ENCODE measurements at places on chromosomes 6 and 20. TPM values are rescaled to one million over a fixed set of nuclear protein-coding genes. Genes with fewer than 3 reads are reported as not detected.

DNA sequence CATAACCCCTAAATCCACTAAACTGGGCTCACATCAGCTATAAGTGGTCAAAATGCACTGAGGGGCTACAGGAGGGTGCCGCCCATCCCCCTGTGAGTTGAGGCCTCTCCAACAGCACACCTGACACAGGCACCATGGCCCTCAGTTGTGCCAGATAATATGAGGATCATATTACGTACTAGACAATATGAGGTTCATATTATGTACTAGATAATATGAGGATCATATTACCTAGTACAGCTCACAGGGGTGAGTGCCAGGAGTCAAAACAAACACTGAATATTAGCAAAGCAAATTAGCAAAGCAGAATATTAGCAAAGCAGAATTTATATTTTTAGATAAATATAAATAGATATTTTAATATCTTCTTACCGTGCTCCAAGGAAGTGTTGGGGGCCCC, 35.3 kb downstream of the CD24 start:
- DNase-seq = no peak

DNA sequence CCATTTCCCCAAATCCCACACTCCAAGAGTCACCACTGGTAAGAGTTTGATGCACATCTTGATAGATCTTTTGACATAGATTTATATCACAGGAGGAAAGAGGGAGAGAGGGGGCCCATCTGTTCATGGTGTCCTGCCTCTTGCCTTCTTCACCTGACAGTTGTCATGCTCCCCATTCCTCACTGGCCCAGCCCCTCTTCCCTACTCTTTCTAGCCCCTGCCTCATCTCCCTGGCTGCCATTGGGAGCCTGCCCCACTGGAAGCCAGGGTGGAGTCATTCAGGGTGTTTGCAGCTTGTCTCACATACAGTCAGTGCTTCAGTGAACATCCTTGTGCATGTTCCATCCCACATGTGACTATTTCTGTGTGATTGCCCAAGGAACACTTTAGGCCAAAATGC, 27.6 kb downstream of the SIRPA start:
- no peak for DNase-seq

- DNase-seq = peak; percentile 25
These were observed 9.7 kb upstream of the CEP43 start for GRCh38 chr6:166989427-166990032.

NXT1 gene
- 67.0 TPM for total RNA-seq

MYBL2 gene
- 13.6 TPM for total RNA-seq

- DNase-seq = no peak
These were observed 892 bp downstream of the REPS1 start for GRCh38 chr6:138987080-138987642.

VWA7 gene
- 5.5 TPM for total RNA-seq

- no peak for DNase-seq
These were observed 524.6 kb upstream of the JARID2 start for GRCh38 chr6:14721103-14721758.

DPPA5 gene
- not detected for total RNA-seq

GRCh38 chr20:57829805-57830514, 120.1 kb upstream of the PMEPA1 start:
- no peak for DNase-seq

GRCh38 chr6:130565696-130566095, 199.9 kb downstream of the TMEM200A start:
- DNase-seq = no peak

FAM110A gene
- 14.9 TPM for total RNA-seq

DNA sequence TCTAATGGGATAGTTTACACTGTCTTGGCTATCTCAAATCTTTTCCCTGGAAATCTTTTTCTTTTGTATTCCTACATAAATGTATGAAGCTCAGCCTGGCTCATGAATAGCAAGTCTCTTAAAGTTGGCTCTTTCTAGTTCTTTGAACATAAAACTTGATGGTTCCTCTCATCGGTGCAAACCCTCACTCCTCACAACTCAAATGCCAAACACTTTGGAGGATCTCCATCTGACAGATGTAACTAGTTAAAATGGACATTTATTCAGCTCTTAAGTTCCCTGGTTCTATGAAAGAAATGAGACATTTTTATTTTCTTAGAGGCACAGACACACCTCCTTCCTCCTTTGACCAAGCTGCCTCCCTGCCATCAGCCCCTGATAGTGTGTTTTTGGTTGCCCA, 43.6 kb upstream of the IL17A start:
- DNase-seq = no peak

DNA sequence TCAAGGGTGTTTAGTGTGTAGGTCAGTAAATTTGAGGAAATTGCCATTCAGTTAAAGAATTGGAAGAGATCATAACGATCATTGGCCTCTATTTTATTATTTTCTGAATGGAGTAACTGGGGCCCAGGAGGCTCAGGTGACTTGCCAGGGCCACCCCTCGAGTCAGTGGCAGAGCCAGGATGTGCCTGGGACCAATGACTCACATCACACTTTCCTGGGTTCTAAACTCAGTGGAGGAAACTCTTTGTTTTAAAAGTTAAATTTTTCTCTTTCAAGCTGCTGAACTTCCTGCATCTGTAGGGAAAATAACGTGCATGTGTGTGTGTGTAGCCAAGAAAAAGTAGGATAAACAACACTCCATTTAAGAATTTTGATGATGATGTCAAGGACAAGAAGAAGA, 135.5 kb downstream of the MYLK4 start:
- no peak for DNase-seq

DNA sequence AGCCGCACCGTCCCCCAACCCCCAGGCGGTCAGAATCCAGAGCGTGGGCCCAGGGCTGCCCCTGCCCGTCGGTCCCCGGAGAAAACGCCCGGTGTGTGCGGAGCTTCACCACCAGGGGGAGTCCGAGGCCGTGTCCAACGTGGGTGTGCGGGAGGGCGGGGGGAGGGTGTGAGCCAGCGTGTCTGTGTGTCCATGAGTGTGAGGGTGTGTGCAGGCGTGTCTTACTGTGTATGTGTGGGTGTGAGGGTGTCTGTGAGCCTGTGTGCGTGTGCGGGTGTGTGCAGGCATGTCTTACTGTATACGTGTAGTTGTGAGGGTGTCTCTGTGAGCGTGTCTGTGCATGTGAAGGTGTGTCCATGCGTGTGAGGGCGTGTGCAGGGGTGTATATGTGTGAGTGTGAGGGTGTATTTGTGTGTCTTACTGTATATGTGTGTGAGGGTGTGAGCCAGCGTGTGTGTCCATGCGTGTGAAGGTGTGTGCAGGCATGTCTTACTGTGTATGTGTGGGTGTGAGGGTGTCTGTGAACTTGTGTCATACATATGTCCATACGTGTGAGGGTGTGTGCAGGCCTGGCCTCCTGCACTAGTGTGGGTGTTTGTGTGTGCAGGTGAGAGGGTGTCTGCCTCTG, 24.6 kb upstream of the GATA5 start:
- peak; percentile 70 for DNase-seq

GRCh38 chr6:20274137-20274536, 61.9 kb upstream of the MBOAT1 start:
- no peak for DNase-seq

PLCG1 gene
- total RNA-seq = 80.0 TPM

GRCh38 chr20:48471759-48472408, 355.9 kb downstream of the PREX1 start:
- no peak for DNase-seq

DNA sequence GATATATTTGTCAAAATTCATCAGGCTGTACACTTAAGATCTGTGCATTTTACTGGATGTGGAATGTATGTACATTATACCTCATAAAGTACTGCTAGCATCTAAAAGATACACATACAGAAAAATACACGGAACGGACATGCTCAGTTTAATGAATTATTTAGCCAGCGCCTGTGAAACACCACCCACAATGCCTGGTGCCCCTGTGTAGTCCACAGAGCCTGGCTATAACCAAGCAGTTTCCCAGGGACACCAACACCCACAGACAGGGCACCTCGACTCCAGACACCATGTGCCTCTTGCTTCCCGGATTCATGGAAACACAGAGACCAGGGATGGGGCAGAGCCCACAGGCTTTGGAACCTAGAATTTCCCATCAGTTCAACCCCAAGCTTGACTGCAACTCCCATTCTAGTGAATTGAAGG, 17.4 kb upstream of the ARMC12 start:
- DNase-seq = no peak

- DNase-seq = no peak
These were observed 177.1 kb upstream of the MAP3K7 start for GRCh38 chr6:90764001-90764400.

GRCh38 chr6:140850438-140850837, 1282.3 kb upstream of the GJE1 start:
- no peak for DNase-seq

GMEB2 gene
- 18.1 TPM for total RNA-seq

FAM210B gene
- 12.8 TPM for total RNA-seq

- no peak for DNase-seq
These were observed 74.2 kb downstream of the ATXN1 start for GRCh38 chr6:16687045-16687444.

WASF1 gene
- total RNA-seq = 21.9 TPM

- DNase-seq = no peak
These were observed 916 bp upstream of the SUN5 start for GRCh38 chr20:33005132-33005566.

CDSN gene
- total RNA-seq = not detected
